ENCODE measurements at places on chromosomes 1 and 21.

DNA sequence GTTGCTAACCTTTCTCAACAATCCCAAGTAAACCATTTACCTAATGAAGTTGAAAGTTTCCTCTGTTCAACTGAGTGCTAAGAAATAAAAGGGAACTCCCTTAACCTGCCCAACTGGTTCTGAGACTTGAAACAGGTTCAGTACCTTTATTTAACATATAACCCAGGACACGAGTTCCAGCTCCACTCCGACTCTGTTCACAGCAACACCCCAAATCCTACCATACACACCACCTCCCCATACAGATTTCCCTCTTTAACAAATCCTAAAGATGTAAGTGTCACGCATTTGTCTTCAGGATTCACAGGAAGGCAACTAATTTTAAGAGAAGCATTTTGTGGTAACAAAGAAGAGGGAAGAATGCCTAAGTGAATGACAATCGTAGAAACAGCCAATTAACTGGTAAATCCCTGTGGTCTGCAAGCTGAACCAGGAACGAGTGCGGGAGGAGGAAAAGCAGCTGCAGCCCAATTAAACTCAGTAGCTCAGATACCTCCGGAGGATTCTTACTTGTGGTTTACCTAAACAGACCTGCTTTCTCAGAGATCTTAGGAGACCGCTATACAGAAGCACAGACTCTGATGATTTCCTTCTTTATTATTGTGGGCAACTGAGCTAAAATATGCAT, 134.5 kb upstream of the MAGI3 start:
- peak; percentile 20 for DNase-seq

GRCh38 chr21:26850116-26850643, 5.0 kb upstream of the ADAMTS1 start:
- no peak for DNase-seq

DNA sequence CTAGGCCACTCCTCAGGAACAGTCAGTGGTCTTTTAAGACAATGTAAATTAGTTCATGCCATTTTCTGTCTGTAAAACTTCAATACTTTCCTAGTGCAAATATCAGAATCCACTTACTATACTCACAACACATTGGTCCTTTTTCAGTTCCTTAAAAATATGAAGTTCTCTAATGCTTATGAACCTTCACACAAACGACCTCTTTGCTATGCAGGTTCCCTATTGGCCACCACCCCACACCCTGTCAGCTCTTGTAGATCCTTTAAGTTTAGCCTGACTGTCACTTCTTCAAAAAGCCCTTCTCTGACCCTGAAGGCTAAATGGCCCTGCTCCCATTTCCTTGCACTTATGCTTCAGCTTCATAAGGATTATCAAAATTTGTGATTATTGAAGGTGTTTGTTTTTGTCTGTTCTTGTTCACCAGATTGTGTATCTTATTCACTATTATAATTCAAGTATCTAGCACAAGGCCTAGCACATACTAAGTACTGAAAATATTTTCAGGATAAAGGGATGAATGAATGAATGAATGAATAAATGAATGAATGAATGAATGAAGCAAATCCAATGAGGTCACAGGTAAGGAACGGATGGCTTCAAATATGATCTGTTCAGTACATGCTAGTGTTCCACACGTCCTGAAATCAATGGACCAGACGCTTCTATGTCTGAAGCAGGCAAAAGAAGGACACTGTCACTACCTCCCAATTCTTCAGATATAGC, 373.9 kb downstream of the VAV3 start:
- DNase-seq: no peak

DNA sequence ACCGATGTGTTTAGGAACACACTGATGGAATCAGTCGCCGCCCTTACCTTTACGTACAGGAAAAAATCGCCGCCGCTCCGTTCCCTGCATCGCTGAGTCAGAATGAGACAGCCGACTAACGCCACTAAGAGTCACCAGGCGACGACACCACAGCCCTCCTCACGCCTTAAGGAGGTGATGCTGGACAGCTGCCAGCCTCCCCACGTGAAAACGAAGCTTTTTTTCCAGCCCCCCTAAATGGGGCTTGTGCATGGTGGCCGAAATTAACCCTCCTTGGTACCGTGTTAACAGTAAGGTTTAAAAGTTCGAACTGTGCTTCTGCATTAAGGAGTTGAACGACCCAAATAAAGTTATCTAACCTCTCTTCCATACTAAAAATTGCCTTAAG, 511 bp downstream of the DNTTIP2 start:
- DNase-seq: no peak

- no peak for DNase-seq
Observed at GRCh38 chr1:47921935-47922415, 75.2 kb downstream of the TRABD2B start.

DNA sequence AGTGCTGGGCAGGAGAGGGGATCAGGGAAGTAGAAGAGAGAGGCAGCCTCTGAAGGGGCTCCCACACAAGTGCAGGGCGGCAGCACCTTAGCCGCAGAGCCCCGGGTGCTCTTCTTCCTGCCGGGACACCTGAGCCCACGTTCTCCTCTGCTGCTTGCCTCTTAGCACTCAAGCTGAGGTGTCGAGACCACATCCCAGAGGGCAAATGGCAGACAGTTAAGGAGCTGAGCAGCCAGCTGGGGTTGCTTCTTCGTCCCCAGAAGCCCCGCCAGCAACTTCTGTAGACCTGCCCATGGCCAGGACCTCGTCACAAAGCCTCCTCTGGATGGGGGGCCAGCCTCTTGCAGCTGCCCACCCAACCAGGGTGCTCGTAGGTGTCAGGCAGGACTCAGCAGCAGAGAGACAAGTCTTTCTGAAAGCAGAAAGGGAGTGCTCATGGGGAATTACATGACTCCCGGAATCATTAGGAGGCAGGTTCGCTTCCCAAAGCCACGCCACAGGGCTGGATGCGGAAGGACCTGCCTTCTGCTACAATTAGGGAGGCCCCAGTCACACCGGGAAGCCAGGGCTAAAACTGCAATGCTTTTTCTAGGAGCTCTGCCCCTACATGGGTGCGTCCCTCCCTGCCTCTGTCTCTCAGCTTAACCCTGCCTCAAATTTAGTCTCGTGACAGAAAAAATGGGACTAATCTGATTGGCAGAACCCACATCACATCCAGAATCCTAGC, 141.4 kb upstream of the RAB4A start:
- no peak for DNase-seq

DNA sequence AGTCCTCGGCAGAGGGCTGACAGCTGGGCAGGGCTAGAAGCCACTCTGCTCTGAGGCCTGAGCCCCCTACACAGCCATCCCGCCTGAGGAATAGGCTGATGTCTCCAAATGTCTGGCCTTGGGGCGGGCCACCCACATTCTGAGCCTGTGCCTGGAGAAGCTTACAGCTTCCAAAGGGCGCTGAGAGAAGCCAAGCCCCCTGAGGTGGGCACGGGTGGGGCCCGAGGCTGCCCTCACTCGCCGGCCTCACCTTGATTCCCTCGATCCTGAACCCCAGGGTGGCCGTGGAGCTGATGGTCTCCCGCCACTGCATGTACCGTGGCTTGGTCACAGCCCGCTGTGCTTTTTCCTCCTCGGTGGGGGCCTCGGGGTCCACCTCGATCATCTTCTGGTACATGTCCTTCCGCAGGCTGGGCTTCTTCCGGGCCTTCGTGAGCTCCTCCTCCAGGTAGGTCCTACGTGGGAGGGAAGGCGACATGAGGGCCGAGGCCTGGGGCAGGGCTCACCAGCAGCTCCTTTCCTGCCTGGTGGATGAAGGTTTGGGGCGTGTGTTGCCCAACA, 93.2 kb downstream of the STUM start:
- DNase-seq: no peak

- DNase-seq: no peak
Observed at GRCh38 chr1:85616364-85616705, 35.8 kb downstream of the CCN1 start.

- DNase-seq: no peak
Observed at GRCh38 chr1:64073705-64074104, 129.7 kb upstream of the UBE2U start.

DNA sequence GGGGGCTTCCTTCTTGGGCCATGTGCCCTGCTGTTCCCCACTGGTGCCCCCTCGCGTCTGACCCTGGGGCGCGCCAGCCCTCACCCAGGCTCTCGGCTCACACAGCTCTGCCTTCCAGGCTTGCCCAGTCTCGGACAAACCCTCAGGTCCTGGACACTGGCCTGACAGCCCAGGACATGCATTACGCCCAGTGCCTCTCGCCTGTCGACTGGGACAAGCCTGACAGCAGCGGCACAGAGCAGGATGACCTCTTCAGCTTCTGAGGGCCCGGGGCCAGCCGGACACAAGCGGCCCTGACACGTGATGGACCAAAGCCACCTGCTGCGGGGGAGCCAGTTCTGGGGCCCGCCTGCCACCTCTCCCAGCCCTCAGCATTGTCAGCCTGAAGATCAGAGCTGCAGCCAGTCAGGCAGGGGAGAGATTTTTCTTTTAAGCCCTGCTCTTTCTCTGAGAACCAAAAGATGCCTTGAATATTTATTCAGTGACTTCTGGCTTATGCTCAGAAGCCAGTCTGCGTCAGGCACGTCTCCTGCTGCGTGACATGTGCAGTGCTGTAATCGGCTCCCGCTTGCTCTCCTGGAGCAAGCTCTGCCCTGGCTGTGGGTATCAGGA, 23.4 kb downstream of the LDLRAP1 start:
- DNase-seq: no peak

GRCh38 chr1:201769072-201769471, 59.9 kb upstream of the IPO9 start:
- no peak for DNase-seq

- no peak for DNase-seq
Observed at GRCh38 chr1:61784726-61785125, 42.4 kb downstream of the PATJ start.

GRCh38 chr1:157484573-157484972, 67.7 kb downstream of the FCRL5 start:
- no peak for DNase-seq

DNA sequence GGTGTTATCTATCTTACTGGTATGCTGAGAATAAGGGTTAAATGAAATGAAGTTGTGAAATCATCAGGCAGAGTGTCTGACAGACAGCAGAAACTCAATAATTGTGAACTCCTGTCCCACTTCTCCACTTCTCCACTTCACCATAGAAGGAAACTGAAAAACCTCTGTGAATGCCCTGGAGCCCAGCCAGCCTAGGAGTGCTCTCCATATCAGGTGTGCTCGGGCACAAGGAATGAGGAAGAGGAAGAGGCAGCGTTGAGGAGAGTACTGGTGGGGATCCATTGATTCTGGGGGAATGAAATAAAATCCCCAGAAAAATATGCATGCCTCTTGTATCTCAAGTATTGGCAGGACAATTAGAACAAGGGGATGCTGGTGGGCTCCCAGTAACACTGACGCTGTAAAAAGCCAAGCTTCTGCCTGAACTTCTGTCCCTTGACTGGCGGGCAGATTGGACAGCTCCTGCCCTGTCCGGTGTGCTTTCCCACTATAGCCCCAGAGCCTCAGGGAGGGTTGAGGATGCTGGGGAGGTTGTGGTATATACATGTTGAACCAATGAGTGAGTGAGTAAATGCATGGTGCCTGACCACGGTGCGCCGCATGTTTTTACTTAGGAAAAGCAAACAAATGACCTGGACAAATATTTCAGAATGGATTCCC, 47.7 kb downstream of the NMNAT2 start:
- no peak for DNase-seq

DNA sequence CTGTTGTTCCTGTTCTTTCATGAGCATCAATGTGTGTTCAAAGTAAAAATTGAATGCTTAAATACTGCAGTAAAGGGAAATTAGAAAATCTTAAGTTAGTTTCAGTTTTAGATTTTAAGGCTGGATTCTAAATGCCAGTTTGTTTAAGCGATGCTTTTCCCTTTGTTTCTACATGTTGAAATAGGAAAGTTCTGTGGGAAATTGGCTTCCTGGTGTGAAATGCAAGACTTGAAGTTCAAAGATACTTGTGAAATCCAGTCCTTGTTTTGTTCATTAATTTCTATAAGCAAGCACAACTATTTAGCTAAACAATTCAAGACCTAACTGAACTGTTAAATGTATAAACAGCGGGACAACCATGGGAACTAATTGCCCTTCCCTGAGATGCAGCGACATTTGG, 149.1 kb downstream of the LYPLAL1 start:
- DNase-seq: no peak

DNA sequence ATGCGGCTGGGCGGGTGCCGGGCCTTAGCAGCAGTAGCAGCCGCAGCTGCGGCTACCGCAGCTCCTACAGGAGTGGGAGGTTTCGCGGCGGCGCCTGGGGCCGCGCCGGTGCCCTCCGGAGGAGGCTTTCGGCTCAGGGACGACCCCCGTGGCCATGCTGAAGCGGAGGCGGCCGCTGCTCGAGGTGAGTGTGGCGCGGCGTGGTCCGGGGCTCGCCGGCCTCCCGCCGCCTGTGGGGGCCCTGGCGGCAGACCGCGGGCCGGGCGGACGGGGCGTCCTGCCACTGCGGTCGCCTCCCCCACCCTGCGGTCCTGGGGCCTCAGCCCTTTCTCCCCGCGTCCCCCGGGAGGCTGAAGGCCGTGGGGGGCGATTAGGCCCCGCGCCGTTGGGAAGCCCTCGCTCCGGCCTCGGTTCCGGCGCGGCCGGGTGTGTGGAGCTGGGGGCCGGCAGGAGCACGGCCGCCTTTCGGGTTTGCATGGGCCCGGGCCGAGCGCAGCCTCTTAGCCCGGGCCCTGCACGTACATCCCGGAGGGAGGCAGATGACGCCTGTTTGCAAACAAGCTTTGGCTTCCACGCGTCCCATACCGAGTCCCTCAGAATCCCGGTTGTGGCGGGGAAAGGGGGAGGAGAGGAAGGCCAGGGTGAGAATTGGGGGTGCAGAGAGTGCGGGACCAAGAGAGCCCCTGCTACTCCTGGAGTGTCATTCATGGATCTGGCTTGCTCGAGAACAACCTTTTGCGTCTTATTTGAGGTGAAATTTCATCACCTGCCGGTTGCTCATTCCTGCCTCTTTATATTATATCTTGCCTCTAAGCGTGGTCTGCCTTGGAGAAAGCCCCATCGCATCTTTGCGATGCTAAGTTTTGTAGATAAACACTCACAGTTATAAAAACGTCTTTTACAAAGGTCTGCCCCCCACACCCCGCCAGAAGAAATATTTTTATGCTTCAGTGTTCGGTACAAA, 613 bp downstream of the ZFYVE9 start:
- DNase-seq: no peak

GRCh38 chr21:35027563-35028450, 21.3 kb downstream of the RUNX1 start:
- DNase-seq: no peak

DNA sequence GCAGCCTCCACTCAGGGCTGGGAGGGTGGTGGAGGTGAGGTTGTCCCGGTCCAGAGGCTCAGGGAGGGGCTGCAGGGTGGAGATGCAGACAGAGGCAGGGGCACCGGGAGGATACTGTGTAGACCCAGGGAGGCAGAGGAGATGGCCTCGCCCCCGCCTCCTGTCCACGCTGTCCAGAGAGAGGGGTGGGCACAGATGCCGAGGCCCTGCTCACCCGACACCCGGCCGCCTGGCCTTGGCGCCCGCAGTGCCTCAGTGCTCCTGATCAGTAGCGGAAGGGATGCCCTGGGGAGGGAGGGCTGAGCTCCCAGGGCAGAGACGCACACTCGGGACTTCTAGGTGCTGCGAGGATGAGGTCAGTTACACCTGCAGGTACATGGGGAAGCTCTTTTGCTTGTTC, 102.7 kb upstream of the TTC34 start:
- no peak for DNase-seq

DNA sequence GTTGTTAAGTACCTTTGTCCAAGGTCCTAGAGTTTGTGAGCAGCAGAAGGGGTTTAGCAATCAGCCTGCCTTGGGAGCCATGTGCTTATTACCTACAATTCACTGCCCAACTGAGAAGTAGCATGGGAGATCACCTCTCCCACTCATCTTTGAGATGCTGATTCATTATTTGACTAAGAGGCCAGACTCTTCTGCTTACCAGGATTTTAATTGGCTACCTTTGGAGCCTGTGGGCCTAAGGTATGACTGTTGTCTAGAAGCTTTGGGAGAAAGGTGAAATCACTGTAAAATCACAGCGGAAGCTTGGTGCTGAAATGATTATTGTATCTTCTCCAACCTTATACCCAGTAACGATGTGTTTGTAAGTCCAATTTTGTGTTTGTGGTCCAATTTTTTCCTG, 213.4 kb downstream of the ST6GALNAC3 start:
- no peak for DNase-seq

All from iPS DF 19.7 (cell line).